Stimulated activated CD4-positive, alpha-beta T cell treated with anti-CD3 and anti-CD28 coated beads, TNF-alpha, amount 100 ng/mL, for 48 hours (primary cell): ENCODE measurements at places on chromosomes 7 and 10.

- no peak for DNase-seq
Measured at GRCh38 chr10:77431209-77431611, 206.4 kb downstream of the KCNMA1 start.

DNA sequence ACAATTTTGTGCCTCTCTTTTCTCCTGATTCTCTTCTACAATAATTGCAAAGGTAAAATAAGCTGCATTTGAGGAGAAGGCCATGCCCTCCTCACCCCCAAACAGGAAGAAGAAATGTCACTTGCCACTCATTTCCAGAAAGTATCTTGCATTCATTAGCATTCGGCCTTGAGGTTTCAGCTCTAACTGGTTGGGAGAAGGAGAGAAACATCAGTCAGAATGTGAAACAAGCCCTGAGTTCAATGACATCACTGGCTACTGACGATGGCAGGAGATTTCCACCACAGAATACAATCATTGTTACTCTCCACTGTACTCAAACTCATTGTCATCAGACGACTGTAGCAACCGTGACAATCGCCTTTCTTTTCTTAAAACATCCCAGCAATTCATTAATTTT, 72.8 kb downstream of the PRKCQ start:
- no peak for DNase-seq

GRCh38 chr10:132858121-132859081, 72.5 kb upstream of the NKX6-2 start:
- no peak for DNase-seq

DNA sequence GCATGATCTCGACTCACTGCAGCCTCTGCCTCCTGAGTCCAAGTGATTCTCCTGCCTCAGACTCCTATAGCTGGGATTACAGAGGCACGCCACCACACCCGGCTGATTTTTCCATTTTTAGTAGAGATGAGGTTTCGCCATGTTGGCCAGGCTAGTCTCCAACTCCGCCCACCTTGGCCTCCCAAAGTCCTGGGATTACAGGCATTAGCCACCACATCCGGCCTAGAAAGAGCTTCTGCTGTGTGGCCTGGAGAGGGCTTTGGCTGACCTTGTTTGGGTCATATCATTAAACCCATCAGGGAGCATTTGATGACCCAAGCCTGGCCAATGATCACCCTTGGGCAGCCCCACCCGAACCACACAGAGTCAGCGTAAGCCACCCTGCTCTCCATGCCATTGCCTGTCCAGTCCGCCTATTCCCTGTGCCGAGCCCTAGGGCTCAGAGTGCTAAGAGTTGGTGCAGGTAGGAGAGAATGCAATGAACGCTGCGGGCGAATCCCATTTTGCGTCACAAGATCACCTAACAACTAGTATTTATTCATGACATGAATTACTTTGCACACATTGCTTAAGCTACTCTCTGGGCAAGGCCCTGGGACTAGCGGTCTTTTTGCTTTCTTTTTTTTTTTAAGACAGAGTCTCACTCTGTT, 22.3 kb upstream of the GDI2 start:
- no peak for DNase-seq

- no peak for DNase-seq
Measured at GRCh38 chr10:69022611-69023010, 34.0 kb downstream of the KIFBP start.

- DNase-seq, result no peak
Measured at GRCh38 chr7:110502888-110503465, 588.0 kb upstream of the LRRN3 start.

DNA sequence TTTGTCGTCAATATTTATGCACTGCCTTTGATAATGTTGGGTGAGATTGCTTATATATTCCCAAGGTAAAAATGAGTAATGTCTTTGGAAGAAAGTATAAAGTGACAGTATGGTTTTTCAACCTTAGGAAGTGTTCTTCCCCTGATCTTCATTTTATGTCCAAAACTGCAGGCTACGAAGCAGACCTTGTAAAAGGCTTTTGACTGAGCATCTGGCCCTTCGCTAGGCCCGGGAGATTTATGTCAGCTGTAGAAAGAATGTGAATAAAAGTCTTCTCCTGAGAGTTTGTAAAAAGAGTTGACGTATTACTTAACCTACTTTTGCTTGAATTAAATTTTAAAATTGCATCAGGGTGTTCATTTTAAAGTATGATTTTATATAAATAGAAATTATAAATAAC, 116.8 kb downstream of the CPED1 start:
- DNase-seq, result no peak

GRCh38 chr10:117003336-117003735, 1.7 kb downstream of the SHTN1 start:
- DNase-seq, result no peak

DNA sequence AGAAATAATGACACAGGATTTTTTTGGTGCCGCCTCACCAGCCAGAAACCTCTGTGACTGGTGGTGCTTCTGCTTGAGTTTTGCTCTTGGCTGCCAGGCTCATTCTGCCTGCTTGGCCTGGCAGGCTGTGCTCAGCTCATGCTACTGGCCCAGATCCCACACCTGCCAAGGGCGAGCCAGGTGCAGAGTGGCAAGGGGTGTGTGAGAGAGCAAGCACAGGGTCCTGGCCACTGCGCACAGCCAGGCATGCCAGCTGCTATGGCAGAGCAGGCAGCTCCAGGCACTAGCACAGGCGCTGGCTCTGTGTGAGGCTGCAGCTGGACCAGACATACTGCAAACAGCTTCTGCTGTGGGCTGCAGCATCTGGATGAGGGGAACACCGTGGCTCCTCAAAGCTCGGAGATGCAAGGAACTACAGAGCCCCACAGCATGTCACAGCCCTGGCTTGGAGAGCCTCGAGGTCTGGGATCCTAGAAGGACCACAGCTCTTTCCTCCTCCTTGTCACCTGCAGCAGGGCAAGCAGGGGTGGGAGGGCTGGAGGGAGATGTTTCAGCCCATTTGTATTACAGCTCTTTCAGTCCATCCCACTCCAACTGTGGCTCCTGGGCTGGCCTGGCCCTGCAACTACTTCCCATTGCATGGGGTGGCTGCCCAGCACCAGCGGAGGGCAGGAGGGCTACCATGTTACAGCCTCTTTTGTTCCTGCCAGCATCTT, 313.4 kb upstream of the SEMA3C start:
- DNase-seq, result no peak

GRCh38 chr10:47058961-47059391, 147.7 kb downstream of the PTPN20 start:
- DNase-seq, result no peak

DNA sequence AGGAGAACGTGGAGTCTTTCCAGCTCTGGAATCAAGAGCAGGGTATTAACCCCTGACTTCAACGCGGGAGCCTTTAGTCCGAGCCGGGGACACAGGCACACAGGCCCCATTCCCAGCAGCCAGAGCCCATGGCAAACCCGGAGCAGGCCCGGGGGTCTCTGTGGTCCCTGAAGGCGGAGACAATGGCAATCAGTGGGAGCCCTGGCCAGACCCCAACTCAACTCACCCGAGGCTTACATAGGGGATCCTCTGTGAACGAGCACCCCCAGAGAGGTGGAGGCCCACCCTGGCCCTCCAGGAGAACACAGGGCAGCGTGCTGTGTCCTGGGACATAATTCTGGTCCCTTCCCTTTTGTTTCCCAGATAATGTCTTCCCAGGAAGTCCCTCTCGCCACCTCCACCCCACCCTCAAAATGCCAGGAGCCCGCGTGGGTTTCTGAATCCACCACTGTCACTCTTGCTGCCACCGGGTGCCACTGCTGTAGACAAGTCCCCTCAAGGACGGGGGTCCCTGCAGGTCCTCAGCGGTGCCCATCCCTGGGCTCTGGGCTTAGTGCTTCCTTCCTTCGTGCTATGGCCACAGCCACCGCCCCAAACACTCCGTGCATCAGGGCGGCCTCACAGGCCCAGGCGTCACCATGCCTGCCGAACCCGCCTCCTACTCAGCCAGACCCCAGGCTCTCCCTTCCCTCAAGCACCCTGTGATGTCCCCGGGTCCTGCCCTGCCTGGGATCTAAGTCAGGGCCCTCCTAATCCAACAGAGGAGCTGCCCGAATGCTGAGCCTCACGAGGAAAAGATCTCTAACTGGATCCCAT, 28.6 kb upstream of the PPP2R2D start:
- no peak for DNase-seq

DNA sequence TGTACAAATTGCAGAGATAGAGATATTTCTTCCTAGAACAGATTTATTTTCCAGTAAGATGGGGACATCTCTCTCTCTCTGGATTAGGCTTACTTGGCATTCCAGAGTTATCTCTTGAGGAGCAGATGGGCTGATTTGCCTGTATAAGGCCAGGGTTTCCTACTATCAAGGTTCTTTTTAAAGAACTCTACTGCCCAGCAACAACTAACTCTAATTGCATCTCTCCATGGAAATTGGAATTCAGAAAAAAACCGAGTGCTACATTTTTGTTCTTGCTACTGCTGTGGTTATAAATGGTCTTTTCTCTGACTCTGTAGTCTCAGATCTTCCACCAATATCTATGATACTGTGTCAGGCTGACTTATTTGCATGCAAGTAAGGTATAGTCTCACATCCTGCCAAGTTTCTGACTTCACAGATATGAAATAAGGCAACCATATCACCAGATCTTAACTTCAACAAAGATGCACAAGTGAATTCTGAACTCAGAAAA, 161.1 kb downstream of the CRPPA start:
- DNase-seq, result no peak

- no peak for DNase-seq
Measured at GRCh38 chr7:70616211-70616610, 515.7 kb upstream of the GALNT17 start.

GRCh38 chr10:132580143-132580542, 42.6 kb downstream of the INPP5A start:
- no peak for DNase-seq

DNA sequence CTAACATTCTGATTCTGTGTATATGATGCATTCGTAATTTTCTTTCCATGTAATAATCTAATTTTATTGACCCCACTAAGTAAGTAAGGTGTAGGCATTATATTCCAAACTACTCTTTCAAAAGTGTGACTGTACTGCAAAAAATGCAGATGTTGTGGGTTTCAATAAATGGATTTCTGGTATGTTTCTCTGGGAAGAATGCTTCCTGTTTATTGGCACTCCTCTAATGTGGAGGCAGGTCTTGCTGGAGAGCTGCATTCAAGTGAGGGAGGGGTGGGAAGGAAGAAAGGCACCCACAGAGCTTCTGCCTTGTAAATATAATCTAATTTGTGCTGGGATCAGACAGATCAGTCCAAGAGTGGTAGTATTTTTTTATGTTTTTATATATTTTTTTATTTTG, 23.9 kb downstream of the ST7 start:
- no peak for DNase-seq

DNA sequence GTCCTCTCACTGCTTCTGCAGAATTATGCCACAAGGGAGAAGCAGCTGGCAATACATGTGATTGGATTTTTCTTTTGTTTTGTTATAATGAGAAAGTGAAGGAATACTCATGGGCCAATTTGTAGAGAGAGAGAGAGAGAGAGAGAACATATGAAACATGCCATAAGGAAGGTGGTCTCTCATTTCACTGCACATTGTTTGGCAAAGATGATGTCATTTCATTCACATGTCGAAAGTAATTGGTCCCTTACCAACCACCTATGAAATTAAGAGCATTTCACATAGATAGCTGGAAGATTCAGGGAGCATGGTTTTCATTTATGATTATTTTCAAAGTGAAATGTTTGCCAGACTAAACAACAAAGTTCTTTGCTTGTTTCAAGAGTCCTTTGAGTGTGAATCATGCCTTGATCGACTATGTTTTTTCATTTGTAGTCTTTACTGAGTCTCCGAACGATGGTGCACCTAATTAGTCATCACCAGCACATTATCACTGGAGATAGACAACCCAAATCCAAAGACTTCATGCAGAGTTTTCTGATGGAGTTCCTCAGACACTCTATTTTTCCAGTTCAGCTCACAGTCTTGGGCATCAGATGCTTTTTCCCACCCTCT, 130.1 kb upstream of the ZEB1 start:
- DNase-seq, result no peak

- DNase-seq, result no peak
Measured at GRCh38 chr7:130324306-130324943, 20.2 kb upstream of the CPA5 start.

DNA sequence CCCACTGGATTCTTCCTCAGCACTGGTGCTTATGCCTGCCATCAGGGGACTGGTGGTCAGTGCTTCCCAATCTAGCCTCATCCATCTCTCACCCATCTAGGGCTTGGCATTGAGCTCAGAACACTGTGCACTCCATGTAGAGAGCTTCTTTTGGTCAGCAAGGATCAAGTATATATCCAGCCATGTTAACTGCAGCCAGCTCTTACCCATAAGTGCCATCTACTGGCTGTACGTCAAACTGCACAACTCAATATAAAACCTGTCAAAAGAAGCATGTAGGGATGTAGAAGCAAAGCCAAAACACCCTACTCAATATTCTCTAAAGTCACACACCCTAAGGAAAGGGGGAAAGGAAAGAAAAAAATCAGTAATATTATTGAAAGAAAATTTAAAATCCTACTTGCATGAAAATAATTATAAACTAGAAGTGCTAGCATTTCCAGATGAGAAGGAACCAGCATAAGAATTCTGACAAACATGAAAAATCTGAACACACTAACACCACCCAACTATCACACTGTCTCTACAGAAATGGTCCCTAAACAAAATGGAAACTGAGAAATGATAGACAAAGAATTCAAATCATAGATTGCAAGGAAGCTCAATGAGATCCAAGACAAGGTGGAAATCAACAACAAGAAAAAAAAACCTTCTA, 531.1 kb upstream of the STEAP1 start:
- no peak for DNase-seq

GRCh38 chr7:131106681-131107336, 220.9 kb upstream of the MKLN1 start:
- DNase-seq, result no peak

DNA sequence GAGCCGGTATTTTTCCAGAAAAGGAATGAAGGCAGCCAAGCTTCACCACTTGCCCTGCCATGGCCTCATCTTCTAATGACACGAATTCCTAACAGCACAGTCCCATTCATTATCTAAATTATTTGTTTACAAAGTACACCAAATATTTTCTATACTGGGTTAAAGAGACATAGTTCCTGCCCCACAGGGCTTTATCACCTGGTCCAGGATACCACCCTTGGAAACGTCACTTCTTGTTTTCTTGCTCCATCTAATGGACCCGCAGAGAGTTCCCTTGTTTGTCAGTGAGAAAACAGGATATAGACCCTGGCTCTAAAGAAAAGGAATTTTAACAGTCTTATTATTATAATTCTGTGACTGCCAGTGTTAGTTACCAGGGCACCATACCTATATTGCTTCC, 1165.4 kb downstream of the GATA3 start:
- DNase-seq, result no peak

GRCh38 chr10:124092860-124093773, at the start of gene CHST15:
TSS of gene CHST15 (minus strand) at chr10:124093598. CDS start at chr10:124046212, 47,386 bp downstream.
- no peak for DNase-seq

DNA sequence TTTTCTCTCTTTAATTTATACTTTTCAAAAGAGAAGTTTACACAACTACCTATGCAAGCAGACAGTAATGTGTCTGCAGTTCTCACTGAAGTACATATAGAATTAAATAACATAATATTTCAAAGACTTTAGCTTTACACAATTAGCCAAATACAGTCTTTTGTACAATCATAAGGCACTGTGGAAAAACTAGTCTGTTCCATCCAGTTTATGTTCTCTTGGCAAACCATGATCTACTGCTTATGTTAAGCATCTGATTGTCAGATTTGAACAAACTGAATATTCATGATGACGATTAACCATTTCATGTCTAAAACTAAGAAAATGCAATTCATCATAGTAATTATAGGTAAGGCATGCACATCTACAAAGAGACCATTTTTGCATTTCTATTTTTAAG, 842 bp downstream of the SEMA3A start:
- no peak for DNase-seq
